ENCODE measurements at places on chromosomes 4 and X.

DNA sequence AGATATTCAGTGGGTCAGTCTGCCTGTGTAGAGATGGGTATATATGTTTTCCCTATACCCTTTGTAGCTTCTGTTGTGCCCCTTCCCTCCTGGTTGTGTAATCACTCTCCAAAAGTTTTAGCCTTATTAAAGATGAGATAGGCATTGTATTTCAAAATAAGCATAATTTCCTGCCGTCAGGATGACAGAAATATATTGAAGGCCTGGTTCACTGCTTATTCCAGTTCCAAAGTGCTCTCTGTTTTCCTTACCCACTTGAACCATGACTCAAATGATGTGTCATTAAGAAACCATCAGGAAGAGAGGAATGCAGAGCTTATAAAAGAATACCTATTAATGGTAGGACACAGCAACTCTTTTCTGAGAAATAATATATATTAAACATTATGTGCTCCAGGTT is 178.5 kb downstream of the GABRB1 start:
- no peak for DNase-seq

DNA sequence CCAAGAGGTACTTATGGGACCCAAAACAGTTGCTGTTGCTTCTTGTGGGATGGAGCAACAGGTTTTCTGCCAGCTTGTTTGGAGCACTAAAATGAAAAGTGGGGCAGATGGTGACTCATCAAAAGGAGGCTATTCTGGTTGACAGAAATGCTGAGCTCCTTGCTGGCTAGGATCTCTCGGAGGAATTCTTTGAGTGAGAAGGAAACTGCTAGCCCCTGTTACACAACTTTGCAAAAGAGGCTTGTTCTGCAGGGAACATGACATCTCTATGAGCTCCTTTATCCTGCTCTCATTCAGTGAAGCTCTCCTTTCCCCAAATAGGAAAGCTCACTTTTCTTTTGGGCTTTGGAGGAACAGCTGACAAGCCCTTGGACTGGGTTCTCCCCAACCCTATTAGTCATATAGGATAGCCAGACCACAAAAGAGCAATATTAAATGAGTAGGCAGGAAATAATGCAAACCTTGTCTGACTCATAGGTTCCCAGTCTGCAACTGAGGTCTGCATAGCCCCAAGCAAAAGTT is 108.3 kb downstream of the CDS1 start:
- DNase-seq = no peak

- DNase-seq = no peak
These were observed 29.8 kb upstream of the H2AZ1 start for GRCh38 chr4:99979872-99980271.

DNA sequence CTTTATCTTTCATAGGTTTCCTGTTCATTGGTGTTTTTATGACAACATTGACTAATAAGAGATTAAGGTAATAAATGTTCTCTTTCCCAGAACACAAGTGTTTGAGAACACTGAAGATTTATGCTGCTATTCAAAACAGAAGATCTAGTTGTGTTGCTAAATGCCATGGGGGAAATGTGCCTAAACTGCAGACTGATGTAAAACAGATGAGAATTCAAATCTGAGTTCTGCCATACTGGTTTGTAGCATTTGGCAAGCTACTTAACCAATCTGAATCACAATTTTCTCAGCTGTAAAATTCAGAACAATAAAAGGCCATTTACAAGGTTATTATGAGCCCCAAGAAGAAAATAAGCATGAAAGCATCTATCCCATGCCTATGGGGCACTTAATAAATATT is 2.3 kb downstream of the SLC10A6 start:
- no peak for DNase-seq

Measured in activated T-cell treated with anti-CD3 and anti-CD28 coated beads, Interleukin-2, amount 50 U/mL, for 4 hours (primary cell).